ENCODE measurements at places on chromosomes 11 and 22.

DNA sequence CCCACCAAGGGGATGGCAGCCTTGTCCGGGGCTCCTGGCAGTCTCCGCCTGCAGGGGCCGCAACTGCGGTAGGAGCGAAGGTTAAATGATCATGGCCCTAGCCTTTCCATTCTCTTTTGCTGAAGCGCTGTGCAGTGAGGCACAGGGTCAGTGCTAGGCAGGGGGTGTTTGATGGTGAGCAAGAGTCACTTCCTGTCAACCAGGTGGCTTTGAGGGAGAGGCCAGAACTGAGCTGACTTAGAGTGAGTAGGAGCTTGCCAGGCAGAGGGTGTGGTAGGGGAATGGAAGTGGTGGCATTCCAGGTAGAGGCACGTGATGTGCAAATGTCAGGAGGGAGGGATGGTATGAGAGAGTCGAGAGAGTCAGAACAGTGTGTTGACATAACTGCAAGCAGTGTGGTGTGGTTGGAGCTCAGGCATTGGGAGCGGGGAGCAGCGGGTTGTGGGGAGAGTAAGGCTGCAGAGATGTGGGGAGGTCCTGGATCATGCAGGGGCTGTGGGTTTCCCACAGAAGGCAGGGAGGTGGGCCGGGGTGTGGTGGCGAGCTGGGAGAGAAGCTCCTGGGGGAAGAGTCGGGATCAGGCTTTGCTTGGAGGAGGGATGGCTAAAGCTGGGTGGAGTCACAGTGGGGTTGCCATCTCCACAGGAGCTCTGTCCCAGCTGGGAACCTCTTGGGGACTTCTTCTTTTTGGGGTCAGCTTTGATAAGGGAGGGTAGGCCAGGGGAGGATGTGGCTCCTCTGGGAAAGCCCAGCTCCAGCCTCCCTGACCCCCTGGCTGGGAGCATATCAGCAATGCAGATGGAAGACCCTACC lies 33.3 kb downstream of the AMPD3 start:
- no peak overlapping the region for H3K4me3 ChIP-seq
- no peaks in the 10 kb centered on the region for H3K4me1 ChIP-seq
- DNase-seq, result no peak
- no peak overlapping the region for H3K27ac ChIP-seq
- no peaks in the 10 kb centered on the region for H3K36me3 ChIP-seq
- no peaks in the 10 kb centered on the region for H3K27me3 ChIP-seq

- no peak overlapping the region for H3K4me3 ChIP-seq
- H3K4me1 ChIP-seq, result peaks cover 43% of the 10 kb centered on the region
- no peaks in the 10 kb centered on the region for H3K36me3 ChIP-seq
- DNase-seq, result peak; percentile 81
Observed at GRCh38 chr11:16986434-16987204, 27.6 kb downstream of the PLEKHA7 start.

DNA sequence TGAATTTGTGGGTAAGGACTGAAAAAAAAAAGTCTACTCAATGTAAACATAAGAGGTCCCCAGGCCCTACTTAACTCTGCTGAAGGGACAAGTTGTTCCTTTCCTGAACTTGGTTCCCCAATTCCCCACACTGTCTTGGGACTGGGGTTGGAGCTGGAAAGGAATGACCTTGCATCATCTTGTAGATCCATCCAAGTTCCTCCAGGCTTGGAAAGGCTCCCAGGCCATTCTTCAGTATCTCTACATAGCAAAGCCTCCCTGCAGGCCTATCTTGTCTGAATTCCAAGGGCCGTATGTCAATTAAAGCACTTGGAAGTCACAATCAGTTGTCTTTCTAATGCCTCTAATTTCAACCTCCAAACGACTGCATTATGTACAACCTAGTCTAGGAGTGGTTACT lies 361.2 kb downstream of the TMEM135 start:
- H3K4me1 ChIP-seq, result no peaks in the 10 kb centered on the region
- H3K27ac ChIP-seq, result no peak overlapping the region
- H3K27me3 ChIP-seq, result no peaks in the 10 kb centered on the region
- H3K36me3 ChIP-seq, result no peaks in the 10 kb centered on the region

DNA sequence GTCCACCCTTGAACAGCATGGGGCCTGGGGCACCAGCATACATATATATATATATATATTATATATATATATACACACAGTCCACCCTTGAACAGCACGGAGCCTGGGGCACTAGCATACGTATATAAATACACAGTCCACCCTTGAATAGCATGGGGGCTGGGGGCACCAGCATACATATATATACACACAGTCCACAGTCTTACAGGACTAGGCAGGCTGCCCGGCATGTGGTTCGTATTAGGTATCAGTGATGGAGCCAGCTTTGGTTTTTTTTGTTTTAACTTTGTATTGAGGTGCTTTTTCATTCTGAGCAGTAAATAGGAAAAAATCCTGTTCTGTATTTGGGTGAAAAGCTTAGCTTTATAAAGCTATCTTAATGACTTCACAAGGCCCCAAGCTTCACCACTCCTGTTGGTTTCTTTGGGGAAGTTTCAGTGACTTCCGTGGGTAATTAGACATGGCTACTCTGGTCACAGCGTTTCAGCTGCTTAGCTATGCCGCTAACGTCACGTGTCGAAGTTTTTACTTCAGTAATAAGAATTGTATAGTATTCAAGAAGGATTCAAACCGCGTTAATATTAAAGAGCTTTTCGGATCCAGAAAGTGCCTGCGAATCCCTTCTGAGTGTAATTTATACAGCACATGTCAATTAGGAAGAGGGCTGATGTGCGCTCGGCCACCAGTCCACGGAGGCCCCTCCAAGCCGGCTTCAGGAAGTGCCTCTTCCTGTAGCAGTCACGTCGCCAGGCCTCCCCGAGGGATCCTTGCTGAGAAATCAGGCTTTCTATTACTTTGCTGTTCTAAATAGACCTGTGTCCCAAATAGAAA lies 179.7 kb downstream of the TBC1D22A start:
- peaks cover 4% of the 10 kb centered on the region for H3K4me1 ChIP-seq
- H3K4me3 ChIP-seq, result no peak overlapping the region
- peaks cover 3% of the 10 kb centered on the region for H3K36me3 ChIP-seq
- no peaks in the 10 kb centered on the region for H3K27me3 ChIP-seq

- no peaks in the 10 kb centered on the region for H3K4me1 ChIP-seq
- no peaks in the 10 kb centered on the region for H3K27me3 ChIP-seq
- no peak overlapping the region for H3K27ac ChIP-seq
Observed at GRCh38 chr11:62360685-62361084, 23.4 kb downstream of the ASRGL1 start.

GRCh38 chr11:92717240-92717639 lies 252.2 kb upstream of the MTNR1B start:
- H3K4me1 ChIP-seq, result no peaks in the 10 kb centered on the region
- no peak overlapping the region for H3K27ac ChIP-seq
- DNase-seq, result no peak
- H3K27me3 ChIP-seq, result no peaks in the 10 kb centered on the region
- H3K36me3 ChIP-seq, result no peaks in the 10 kb centered on the region

DNA sequence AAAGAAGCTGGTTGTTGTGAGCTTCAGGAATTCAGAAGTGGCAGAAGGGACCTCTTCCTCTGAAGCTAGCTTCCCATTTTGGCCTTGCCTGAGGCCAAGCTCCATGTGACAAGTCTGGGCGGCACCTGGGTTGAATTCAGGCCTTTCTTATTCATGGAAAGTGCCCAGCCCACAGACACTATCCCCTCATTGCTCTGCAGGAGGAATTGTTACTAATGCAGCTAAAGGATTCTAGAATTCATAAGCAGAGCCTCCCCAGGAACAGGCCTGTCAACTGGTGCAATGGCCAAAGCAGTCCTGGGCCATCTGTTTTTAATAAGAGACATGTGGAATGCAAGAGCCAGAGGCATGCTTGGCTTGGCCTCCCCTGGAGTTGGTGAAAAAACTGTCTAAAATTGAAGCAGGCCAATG lies 71.4 kb downstream of the SLC1A2 start:
- H3K27me3 ChIP-seq, result no peaks in the 10 kb centered on the region
- no peak overlapping the region for H3K4me3 ChIP-seq
- H3K27ac ChIP-seq, result no peak overlapping the region
- H3K36me3 ChIP-seq, result no peaks in the 10 kb centered on the region

DNA sequence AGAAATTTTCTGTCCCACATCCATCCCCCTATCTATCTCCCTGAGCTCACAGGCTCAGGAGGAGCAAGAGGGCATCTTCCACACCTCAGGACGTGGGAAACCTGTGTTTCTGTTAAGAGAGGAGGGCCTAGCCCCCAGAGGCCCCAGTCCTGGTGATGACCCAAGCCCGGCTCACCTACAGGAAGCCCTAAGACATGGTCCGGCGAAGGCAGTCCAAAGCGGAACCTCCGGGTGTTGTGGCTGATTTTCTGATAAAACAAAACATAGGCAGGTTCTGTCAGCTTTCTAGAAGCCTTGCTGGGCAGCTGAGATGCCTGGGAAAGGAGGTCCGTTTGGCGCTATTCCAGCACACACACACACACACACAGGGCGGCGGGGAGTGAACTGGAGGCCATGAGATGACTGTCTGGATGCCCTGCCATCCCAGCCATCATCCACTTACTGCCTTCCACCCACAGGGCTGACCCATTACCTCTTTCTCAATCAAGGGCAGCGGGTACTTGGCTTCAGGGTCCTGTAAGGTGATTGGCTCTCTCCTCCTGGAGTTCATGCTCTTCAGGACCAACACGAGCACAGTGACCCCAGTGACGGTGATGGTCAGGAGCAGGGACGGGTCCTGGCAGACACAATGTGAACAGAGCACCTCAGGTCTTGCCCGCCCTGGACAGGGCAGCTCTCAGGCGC lies 882 bp downstream of the CYB5R2 start:
- peak; percentile 25 for DNase-seq
- H3K27me3 ChIP-seq, result no peaks in the 10 kb centered on the region
- peak overlapping the region; percentile 77 for H3K27ac ChIP-seq
- peaks cover 32% of the 10 kb centered on the region for H3K4me1 ChIP-seq
- no peak overlapping the region for H3K4me3 ChIP-seq

- no peaks in the 10 kb centered on the region for H3K36me3 ChIP-seq
- DNase-seq, result no peak
- H3K4me1 ChIP-seq, result no peaks in the 10 kb centered on the region
- H3K4me3 ChIP-seq, result peak overlapping the region; percentile 74
- H3K27ac ChIP-seq, result peak overlapping the region; percentile 76
Observed at GRCh38 chr11:65262776-65263175, 1.0 kb downstream of the POLA2 start.

DNA sequence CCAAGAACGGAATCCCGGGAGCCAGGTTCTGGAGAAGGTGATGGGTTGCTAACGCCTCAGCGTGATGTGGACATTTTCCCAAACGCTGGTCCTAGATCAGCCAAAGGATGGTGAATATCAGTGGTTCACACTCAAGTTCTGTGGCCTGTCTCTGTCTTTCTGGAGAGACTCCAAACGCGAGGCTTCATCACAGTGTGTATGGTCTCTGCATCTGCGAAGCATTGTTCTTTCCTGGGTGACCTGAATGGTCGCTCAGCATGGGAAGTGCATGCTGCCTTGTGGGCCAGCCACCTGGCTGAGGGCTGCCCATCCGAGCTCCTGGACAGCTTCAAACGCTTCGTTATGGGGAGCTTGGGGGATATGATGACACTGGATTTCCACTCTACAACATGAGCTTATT lies 810.0 kb downstream of the TBC1D22A start:
- no peaks in the 10 kb centered on the region for H3K4me1 ChIP-seq
- no peak for DNase-seq
- no peaks in the 10 kb centered on the region for H3K36me3 ChIP-seq
- no peak overlapping the region for H3K27ac ChIP-seq
- H3K27me3 ChIP-seq, result no peaks in the 10 kb centered on the region

DNA sequence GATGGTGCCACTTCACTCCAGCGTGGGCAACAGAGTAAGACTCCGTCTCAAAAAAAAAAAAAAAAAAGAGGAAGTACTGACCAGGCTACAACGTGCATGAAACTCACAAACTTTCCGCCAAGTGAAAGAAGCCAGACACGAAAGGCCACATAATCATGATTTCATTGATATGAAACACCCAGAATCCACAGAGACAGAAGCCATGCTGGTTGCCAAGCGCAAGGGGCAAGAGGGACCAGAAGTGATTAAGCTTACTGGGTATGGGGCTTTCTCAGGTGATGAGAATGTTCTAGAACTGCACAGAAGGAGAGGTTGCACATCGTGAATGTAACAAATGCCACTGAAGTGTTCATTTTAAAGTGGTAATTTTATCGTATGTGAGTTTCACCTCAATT lies 60.9 kb downstream of the CELSR1 start:
- no peaks in the 10 kb centered on the region for H3K4me1 ChIP-seq
- no peaks in the 10 kb centered on the region for H3K27me3 ChIP-seq
- no peak overlapping the region for H3K27ac ChIP-seq
- H3K36me3 ChIP-seq, result no peaks in the 10 kb centered on the region

- no peak overlapping the region for H3K27ac ChIP-seq
- H3K36me3 ChIP-seq, result no peaks in the 10 kb centered on the region
- H3K4me3 ChIP-seq, result no peak overlapping the region
Observed at GRCh38 chr11:58866788-58867187, 22.3 kb upstream of the GLYATL2 start.

GRCh38 chr11:128936606-128937251 lies 5.9 kb downstream of the TP53AIP1 start:
- H3K27me3 ChIP-seq, result no peaks in the 10 kb centered on the region
- H3K27ac ChIP-seq, result no peak overlapping the region
- no peaks in the 10 kb centered on the region for H3K36me3 ChIP-seq
- no peaks in the 10 kb centered on the region for H3K4me1 ChIP-seq

DNA sequence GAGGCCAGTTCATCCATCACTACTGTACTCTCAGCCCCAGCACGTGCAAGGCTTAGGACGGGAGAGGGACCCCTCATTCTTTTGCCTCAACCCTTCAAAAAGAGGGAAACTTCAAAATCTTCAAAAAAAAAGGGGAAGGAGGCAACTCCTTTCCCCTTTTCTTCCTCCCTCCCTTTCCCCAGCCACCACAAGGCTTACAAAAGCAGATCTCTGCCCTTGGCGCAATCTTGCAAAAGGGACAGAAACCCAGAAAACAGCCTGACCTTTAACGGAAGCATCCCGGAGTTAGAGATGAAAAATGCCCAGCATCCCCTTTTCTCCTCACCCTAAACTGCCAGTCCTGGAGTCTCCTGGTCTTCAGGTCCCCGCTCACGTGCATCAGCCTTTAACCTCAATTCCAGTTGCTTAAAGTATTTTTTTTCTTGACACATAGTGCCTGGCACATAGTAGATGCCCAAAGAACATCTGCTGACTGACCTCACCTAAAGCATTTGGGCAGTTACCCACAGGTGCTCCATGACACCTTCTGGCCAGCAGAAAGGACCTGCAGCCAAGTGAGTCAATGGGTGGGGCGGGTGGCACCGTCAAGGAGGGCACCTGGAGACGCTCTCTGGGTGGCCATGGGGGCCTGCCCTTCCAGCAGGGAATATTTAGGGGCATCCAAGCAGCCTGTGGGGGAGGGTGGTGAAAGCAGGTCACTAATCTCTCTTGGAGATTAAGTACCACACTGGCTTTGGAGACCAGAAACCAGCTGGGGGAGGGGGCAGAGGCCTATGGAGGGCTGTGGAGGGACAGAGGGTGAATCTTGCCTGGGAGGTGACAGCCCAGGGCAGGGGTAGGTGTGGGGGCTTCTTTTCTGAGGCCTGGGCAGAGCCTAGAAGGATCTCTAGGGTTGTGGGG lies 16.3 kb downstream of the NECTIN1 start:
- no peaks in the 10 kb centered on the region for H3K27me3 ChIP-seq
- no peak for DNase-seq
- H3K4me1 ChIP-seq, result peaks cover 35% of the 10 kb centered on the region
- H3K4me3 ChIP-seq, result no peak overlapping the region
- no peak overlapping the region for H3K27ac ChIP-seq

- H3K27ac ChIP-seq, result no peak overlapping the region
- no peaks in the 10 kb centered on the region for H3K4me1 ChIP-seq
- H3K27me3 ChIP-seq, result peaks cover 15% of the 10 kb centered on the region
- H3K4me3 ChIP-seq, result no peak overlapping the region
- H3K36me3 ChIP-seq, result no peaks in the 10 kb centered on the region
Observed at GRCh38 chr22:36584666-36585065, 55.7 kb upstream of the EIF3D start.
